ENCODE measurements at places on chromosomes 11 and 22.

- no peak for DNase-seq
Measured at GRCh38 chr22:38035530-38035885, 21.7 kb upstream of the PICK1 start.

DNA sequence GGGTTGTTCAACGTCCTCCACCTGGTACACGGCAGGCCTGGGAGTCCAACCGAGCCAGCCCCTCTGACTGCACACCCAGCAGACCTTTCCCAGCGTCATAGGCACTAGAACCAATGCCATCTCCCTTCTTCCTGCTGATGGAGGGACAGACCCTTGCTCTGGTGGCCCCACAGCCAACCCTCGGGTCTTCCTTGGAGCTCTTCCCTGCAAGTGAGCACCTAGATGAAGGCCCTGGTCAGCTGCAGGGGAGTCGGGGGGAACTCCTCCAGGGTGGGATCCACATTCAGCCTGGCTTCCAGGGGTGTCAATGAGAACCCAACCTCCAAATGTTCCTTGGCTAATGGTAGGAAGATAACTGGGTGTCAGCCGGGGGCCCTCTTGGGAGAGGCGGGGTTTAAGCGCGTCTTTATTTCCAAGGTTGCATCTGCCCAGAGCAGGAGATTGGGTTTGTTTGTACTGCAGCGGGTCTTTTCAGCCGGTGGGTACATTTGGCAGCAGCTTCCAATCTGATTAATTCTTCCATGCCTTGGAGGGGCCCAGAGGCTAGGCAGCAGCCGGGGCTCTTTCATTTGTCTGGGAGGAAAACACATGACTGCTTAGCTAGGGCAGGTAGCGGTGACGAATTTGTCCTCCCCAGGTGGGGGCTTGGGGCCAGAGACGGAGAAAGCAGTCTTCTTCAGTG is 56.0 kb upstream of the SHISAL1 start:
- no peak for DNase-seq

DNA sequence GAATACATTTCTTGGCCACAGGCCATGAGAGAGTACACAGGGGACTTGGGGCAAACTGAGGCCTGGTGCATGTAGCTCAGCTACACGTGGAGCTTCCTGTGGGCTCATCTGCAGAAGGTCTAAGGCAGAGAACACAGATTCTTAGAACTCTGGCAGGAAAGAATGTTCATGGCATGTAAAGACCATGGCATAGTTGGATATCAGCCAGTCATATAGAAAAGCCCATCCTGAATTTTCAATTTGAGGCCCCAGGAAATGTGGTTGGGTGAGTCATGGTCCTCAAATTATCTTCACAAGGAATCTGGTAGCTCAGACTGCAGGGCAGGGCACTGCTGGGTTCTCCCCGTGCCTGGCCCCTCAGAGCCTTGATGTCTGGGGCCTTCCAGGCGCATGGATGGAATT is 13.7 kb upstream of the ST3GAL4 start:
- no peak for DNase-seq

DNA sequence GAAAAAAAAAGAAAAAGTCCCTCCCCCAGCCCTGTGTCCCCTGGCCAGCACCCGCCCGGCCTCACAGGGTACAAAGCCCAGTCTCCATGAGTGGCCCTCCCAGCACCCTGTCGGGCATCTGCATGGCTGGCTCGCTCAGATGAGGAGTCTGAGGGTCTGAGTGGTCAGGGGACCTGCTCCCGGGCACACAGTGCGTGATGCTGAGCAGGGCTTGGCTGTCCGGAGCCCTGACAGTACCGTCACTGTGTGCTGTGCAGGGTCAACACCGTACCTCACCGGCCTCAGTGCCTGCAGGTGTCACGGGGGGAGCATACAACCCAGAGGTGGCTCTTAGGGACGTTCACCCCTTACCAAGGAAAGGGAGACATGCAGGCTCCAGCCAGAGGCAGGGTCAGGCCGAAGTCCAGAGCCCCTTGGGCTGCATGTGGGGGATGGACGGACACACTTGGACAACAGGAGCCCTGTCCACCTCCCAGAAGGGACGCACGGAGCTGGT is 3.6 kb upstream of the PLXNB2 start:
- no peak for DNase-seq

DNA sequence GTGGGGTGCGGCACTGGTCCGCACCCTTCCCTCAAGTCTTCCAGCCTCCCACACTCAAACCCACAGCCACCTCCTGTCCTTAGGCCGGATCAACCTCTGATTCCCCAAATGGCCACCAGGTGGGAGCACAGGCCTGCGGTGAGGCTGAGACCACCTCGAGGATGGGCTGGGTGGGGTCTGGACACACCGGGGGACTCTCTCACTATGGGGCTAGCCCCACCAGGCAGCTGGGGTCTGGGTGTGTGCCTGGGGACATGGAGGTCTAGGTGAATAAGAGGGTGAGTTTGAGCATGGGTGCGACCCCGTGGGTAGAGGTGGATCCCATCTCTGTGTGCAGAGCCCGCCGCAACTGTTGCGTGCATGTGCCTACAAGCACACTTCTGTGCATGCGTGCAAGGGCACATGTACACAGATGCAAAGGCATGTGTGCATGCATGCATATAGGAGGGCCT is 32.6 kb downstream of the MYO18B start:
- DNase-seq: no peak

DNA sequence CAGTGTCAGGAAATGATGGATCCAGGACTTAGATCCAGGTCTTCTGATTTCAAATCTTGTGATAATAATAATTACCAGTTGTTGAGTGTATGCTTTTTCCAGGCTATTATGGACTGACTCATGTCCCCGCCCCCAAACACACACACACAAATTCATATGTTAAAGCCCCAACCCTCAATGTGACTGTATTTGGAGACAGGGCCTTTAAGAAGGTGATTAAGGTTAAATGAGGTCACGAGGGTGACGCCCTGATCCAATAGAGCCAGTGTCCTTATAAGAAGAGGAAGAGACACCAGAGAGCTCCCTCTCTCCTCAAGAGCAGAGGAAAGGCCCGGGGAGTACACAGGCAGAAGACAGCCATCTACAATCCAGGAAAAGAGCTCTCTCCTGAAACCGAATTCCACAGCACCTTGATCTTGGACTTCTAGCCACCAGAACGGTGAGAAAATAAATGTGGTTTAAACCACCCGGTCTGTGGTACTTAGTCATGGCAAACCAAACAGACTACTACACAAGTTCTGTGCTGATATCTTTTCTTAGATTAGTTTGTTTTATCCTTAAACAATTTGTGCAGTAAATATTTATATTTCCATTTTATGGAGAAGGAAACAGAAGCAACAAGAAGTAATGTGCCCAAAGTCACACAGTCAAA is 8.2 kb downstream of the TMPRSS5 start:
- no peak for DNase-seq

DNA sequence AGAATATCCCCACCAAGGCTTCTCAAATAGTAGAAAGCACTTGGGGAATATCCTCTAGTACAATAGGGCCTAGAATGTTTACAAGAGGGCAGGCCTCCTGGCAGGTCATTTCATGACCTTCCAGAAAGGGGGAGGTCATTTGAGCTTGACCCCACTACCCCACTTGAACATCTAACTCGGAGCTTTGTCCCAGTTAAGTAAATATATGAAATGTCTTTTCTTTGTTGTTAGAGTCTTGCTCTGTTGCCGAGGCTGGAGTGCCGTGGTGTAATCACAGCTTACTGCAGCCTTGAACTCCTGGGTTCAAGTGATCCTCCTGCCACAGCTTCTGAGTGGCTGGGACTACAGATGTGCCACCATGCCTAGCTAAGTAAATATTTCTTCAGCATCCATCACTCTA is 108.4 kb downstream of the ABTB2 start:
- no peak for DNase-seq

- DNase-seq: no peak
Measured at GRCh38 chr11:127651888-127652221, 651.3 kb upstream of the KIRREL3 start.

DNA sequence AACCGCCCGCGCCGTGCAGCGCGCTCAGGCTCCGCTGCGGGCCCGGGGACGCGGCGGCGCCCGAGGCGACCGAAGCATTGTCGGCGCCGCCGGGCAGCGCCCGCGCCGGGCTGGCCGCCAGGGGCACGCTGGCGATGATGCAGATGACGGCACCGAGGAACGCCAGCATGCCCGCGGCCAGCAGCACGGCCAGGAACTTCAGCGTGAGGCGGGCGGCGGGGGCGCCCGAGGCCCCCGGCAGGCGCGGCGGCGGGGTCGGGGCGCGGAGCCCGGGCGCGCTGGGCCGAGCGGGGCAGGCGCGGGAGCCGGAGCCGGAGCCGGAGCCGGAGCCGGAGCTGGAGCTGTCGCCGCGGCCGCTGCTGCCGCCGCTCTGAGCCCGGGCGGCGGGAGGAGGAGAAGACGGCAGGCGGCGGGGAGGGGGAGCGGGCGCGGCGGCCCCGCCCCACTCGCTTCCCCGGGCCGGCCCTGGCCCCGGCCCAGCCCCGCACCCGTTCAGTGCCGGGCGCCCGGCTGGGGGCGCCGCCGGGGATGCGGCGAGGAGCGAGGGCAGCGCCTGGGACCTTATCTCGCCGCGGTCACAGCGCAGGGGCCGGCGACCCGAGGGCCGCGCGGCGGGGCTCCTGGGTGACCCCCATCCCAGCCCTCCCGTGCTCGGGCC is at the start of gene NPTXR:
NPTXR (minus strand) TSS at position 372 of the 658 bp plus-strand sequence.
- peak; percentile 27 for DNase-seq

DNA sequence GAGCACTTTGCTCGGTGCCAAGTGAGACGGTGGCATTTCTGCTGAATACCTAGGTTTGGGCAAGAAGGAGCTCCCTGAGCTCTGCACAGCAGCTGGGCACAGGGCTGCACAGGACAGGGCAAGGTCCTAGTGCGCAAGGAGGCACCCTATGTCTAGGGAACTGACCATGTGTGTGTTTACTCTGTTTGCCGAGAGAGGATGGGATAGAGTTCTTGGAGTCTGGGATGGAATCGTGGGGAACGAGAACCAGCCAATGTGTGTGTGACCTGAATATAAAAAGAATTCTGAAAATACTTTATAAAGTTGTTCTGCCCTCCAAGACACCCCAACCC is 179.5 kb upstream of the NECTIN1 start:
- no peak for DNase-seq

DNA sequence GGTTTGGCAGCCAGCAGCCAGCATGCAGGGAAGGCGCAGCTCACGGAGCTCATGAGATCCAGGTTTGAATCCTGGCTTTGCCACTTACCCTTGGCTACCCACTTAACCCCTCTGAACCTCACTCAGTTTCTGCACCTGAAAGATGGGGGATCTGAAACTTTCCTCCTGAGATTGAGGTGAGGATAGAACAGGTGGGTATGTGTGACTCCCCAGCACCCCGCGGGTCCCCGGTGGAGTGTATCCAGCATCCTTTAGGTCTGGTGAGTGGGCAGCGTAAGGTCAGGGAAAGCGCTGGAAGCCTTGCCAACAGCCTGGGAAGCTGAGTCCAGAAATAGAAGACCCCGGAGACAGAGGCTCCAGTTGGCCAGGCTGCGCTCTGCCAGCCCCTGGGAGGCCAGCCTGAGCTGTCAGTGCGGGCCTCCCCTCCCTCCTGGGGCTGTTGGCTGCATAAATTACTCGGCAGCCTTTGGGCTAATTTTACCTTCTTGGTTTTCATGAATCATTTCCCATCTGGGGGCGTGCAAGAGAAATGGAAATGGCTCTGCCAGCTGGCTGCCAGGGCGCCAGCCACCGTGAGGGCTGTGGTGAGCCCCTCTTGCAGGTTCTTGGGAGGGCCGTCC is 17.6 kb downstream of the PRDM11 start:
- DNase-seq: no peak

DNA sequence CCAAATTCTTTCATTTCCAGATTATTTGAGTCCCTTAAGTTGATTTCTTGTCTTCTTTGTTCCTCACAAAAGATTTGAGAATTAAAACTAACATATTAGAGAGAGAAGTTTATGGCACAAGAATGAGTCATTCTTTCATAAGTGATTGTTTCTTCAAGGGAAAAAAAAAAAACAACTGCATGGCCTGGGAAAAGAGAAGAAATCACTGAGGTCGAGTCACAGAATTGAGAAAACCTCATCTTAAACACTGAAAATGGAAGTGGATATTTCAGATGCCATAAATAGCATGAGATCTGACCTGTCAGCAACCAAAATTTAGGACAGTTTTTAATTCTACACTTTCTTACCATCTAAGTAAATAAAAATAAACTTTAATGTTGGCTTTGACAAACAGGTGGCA is 87.2 kb downstream of the CWF19L2 start:
- DNase-seq: peak; percentile 1

GRCh38 chr11:131724436-131724975 is 354.1 kb downstream of the NTM start:
- no peak for DNase-seq

- no peak for DNase-seq
Measured at GRCh38 chr11:118295199-118295598, 9.3 kb upstream of the CD3E start.

DNA sequence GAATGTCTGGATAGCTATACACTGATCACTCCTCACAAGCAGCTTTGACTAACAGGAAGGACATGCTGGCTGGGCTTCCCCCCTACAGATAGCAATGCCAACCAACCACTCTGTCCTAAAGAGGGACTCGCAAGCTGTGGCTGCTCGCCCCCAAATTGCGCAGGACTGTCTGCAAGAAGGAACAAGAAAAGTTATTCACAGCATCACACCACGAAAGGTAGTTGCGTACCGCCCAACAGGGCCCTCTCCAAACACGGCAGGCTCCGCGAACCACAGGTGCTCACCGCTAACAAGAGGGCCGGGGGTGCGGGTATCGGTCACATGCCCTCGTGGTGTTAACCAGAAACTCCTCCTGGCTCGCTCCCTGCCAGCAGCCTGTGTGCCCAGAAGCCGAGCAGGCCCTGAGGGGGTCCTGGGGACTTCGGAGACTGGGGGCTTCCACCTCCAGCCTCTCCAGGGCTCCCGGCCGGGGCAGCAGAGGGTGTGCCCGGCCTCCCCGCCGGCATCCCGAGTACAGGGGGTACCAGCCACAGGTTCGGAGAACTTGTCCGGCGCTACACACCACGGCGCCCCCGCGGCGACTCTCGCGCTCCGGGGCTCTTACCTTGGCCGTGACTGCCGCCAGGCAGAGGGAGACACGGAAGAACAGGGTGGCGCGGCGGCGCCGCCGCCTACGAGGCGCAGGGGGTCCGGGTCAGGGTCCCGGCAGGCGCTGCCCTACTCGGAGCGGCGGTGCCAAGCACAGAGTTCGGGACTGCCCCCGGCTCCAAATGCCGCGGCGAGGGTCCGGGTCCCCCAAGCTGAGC is 682 bp downstream of the LARGE1 start:
- DNase-seq: no peak

DNA sequence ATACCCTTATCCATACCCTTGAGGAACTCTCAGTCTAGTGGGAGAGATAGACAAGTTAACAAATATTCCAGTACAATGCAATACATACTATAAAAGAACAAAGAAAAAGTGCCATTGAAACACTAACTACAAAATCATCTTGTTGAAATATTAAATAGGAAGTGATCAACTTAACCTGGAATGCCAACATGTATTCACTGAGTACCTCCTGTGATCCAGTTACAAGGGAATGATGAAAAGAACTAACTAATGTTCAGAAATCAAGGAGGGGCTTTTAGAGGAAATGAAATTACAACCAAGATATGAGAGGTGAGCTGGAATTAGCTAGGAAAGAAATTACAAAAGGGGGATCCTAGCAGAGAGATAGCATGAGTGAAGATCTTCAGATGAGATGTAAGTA is 6.2 kb upstream of the FIBIN start:
- DNase-seq: no peak
